Activated CD8-positive, alpha-beta memory T cell treated with anti-CD3 and anti-CD28 coated beads, Interleukin-2, amount 50 U/mL, for 4 hours (primary cell): ENCODE measurements at places on chromosomes 1 and 21.

DNA sequence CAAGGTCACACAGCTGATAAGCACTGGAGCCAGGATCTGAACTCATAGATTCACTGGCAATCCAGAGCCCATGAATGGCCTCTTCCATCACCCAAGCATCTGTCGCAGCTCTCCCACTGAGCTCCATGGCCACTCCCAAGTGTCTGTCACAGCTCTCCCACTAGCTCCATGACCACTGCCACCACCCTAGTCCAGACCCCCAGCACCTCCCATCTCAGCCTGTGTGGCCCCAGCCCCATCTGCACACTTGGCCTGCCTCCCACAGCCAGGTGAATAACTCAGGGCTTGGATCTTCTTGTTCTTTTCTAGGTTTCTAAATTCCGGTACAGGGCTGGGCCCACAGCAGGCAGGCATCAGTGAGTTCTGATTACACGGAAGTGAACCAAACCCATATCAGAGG is 76.0 kb downstream of the GLIS1 start:
- no peak for DNase-seq

- DNase-seq: no peak
Observed at GRCh38 chr1:67599085-67599484, 85.9 kb upstream of the GADD45A start.

DNA sequence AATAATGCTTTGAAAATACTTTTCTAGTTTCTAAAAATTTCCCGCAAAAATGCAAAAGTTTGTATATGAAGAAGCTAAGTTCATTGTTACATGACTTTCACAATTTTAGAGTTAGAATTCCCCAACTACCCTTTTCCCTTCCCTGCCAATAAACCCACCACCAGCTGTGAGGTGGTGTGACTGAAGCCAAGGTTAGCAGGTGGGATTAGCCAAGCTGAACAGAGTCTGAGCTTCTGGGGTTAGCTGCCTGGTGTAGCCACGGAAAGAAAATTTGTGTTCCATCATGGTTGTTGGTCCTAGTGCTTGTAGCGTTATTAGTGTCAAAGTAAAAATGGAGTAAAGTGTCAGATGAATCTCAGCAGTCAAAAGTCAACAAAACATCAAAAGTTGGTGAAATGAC is 110.9 kb downstream of the ASTN1 start:
- no peak for DNase-seq

- DNase-seq: no peak
Observed at GRCh38 chr1:116256875-116257274, 116.2 kb upstream of the ATP1A1 start.

DNA sequence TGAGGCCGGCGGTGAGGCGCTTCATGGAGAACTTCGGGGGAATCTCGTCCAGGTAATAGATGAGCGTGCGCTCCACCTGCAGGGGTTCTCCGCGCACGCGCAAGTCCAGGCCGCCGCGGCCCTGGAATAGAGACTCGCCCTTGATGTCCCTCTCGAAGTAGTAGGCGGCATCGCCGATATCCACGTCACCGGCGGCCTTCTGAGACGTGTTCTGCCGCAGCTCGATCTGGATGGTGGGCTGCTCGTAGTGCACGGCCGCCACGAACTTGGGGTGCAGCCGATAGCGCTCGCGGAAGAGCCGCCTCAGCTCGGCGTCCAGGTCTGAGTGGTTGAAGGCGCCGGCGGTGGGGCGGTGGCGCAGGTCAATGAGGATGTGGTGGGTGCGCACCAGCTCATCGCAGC is 726 bp downstream of the TACSTD2 start:
- no peak for DNase-seq

- DNase-seq: no peak
Observed at GRCh38 chr1:242854466-242854865, 330.0 kb upstream of the PLD5 start.

DNA sequence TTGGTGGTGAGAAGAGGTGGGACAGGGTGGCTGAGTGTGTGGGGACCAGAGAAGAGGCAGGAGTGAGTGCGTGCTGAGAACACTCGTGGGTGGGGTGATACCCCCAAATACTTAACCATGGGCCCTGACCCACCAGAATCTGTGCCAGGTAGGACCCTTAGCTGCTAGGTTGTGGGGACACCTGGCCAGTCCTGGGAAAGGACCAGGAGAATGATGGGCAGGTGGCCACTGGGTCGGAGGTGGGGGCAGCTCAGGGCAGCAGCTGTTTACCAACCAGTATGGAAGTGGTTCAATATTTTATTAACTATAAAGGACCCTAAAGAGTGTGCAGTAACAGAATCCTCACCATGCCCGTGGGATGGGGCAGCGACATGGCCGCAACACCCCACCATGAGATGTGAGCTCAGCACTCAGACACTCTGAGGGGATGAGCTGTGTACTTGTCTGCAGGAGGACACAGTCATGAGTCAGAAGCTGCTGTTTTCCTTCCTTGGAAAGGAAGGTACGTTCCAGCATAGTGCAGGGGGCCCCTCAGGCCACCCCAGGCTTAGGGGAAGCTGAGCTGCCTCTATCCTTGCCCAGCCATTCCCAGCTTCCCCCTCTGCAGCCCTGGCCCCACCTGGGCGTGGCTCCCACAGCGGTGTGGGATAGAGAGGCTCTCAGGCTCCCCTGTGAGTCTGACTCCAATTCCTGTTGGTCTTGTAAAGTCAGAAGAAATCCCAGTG is 25.4 kb downstream of the TEX35 start:
- DNase-seq: no peak

- DNase-seq: no peak
Observed at GRCh38 chr21:28068455-28069358, 924.0 kb downstream of the LTN1 start.

- DNase-seq: no peak
Observed at GRCh38 chr1:63827411-63828321, 53.8 kb downstream of the ROR1 start.

- DNase-seq: no peak
Observed at GRCh38 chr1:150006881-150007421, 3.6 kb downstream of the OTUD7B start.

DNA sequence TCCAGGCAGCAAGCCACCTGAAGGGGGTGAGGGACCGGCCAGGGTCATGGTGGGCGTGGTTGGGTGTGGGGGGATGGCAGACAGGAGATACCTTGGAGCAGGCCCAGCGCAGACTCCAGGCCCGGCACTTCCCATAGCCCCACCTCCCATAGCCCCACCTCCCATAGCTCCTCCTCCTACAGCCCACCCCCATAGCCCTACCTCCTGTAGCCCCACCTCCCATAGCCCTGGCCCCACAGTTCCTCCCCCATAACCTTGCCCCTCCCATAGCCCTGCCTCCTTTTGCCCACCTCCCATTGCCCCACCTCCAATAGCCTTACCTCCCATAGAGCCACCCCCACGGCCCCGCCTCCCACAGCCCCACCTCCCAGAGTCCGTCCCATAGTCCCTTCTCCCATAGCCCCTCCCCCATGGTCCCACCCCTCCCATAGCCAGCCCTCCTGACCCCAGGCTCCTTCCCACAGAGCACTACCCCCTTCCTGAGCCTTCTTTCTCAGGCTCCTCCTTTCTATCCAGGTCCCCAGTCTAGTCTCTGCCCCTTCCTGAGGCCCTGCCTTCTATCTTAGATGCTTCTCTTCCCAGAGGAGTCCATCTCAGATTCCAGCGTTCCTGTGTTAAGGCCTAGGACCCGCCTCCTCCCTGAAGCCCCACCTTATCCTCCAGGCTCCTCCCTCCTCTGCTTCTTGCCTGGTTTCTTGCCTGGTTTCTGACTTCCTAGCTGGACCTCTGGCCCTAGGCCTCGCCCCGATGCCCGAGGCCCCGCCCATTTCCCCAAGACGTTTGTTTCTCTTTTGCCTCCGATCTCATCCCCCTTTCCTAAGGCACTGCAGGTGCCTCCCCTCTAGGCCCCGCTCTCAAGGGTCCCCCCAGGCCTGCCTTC is 46.8 kb downstream of the PTPRU start:
- no peak for DNase-seq

GRCh38 chr1:145979746-145980456 is 15.4 kb downstream of the POLR3GL start:
- no peak for DNase-seq

- no peak for DNase-seq
Observed at GRCh38 chr1:210949039-210949438, 184.9 kb downstream of the KCNH1 start.

DNA sequence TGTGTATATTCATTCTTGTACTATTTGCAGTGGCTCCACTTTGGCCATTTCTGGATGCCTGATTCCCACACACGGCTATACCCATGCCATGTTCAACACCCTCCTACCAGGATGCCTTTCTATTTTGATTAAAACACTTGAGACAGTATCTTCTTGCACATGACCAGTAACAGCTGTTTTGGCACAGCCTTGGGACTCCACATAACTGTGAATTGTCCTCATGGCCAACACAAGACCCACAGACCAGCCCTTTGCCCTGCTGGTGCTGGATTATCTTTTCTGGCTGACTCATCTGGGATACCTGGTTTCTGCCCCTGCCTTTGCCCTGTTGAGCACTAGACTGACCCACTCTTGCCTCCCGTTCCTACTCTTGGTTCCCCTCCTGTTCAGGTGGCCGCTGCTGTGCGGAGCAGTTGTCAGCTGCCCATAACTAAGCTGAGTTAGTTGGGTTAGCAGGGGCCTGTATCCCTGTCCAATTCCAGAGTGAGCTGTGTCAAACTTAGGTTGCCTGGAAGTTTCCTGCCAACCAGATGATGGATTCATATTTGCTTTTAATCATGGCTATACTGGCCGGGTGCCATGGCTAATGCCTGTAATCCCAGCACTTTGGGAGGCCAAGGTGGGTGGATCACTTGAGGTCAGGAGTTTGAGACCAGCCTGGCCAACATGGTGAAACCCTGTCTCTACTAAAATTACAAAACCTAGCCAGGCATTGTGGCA is 10.8 kb upstream of the EYA3 start:
- no peak for DNase-seq

DNA sequence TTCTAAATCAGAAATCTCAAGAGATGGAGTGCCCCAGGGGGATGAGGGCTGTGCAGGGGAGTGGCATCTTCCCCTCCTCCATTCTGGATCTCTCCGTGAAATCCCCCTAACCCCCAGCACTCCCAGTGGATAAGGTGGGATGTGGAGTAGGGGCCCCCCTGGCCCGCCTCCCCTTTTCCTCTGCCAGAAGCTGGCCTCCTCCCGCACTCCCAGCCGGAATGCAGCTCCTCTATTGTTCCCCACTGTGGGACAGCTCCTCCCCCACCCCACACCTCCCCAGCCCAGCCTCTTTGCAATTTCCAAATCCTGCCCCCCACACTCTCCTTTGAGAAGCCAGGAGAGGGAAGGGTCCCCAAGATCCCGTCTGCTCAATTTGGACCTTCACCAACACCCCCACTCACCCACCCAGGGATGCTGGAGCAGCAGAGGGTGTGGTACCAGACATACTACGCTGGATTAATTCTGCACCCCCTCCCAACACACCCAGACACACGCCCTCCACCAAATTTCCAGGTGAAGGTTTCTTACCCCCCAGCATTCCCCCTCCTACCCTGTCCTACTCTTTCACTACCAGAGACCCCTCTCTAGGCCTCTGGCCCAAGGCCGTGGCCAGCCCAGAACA is 1.9 kb downstream of the MEX3A start:
- DNase-seq: no peak

DNA sequence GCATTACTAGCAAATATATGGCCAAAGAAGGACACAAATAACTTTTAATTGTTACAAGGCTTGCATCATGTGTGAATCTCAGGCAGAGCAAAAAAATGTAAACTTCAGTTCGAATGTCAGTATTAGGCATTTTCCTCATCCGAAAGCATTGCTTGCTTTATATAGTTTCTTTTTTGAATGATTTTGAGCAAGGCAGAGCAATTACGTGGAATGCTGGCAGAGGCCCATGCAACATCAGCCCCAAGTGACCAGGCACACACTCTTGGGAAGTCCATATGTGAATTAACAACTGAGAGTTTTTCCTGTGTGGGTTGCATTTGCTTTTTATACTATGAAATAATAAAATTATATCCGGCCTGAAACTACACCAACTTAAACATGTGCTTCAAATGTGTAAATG is 274.8 kb downstream of the PTPRC start:
- DNase-seq: no peak

- DNase-seq: no peak
Observed at GRCh38 chr1:87197156-87197555, 131.5 kb upstream of the LMO4 start.

DNA sequence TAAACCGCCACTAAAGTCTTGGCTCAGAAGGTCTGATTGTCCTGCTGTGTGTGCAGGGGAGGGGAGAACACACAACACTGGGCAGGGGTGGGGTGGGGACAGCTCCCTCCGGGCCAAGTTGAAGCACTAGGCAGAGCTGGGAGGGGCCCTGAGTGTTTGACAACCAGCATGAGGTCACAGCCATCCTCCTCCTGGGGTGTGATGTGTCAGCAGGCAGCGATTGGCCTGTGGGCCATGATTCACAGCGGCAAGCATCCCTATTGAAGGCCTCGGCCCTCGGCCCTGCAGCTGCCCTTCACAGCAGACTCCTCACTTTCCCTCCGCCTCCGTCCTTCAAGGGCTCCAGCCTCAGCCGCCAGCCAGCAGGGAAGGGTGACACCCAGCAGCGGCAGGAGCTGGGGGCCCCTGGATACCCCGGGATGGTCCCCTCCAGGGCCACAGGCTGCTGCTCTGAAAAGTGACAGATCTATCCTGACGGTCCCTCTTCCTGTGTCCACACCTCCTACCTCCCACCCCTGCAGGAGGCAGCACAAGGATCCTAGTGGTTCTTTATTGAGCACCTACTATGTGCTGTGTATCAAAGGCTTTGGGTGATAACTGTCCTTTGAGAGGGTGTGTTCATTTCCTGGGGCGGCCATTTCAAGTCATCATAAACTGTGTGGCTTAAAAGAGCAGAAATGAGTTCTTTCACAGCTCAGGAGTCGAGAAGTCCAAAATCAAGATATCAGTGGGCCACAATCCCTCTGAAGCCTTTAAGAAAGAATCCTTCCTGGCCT is 66.0 kb upstream of the SLC25A33 start:
- DNase-seq: no peak

GRCh38 chr1:53593758-53594380 is 134.7 kb downstream of the DMRTB1 start:
- peak; percentile 9 for DNase-seq

GRCh38 chr21:40625991-40626390 is 221.0 kb downstream of the DSCAM start:
- no peak for DNase-seq
